ENCODE measurements at places on chromosomes 1 and 21. TPM values are rescaled to one million over a fixed set of nuclear protein-coding genes. Genes with fewer than 3 reads are reported as not detected.

- DNase-seq: peak; percentile 61
Observed at GRCh38 chr1:30782361-30783255, 25.0 kb upstream of the LAPTM5 start.

- no peak for DNase-seq
Observed at GRCh38 chr1:205477759-205478247, 22.0 kb upstream of the BLACAT1 start.

DNA sequence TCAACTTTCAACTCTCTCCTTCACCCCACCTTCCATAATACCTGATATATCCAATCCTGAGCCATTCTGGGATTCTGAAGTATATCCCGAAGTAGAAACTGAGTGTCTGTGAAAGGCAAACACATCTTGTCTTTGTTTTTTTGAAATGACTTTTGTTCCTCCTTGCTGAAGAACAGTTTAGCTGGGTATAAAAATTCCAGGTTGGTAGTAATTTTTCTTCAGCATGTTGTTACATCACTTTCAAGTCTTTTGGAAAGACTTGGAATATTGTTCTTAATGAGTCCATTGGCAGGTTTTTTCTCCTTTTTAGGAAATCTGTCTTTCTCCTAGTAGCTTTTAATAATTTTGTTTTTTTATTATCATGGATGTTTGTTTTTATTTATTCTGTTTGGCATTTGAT lies 32.7 kb downstream of the CRYAA start:
- DNase-seq: no peak

GRCh38 chr1:27602462-27603308 lies 1.3 kb downstream of the AHDC1 start:
- DNase-seq: no peak

GRCh38 chr1:59803458-59804038 lies 11.2 kb upstream of the HOOK1 start:
- no peak for DNase-seq

DNA sequence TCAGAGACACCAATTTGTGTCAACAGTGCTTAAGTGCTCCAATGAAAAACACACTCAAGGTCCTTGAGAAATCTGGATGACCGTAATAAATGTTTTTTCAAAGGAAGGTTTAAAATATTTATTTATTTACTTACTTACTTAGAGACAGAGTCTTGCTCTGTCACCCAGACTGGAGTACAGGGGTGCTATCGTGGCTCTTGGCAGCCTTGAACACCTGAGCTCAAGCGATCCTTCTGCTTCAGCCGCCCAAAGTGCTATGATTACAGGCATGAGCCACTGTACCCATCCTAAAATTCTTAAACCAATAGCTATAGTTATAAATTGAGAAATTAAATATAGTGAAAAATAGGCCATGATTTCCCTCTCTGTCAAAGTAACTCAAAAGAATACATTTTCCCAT lies 17.3 kb upstream of the ERICH3 start:
- no peak for DNase-seq

DNA sequence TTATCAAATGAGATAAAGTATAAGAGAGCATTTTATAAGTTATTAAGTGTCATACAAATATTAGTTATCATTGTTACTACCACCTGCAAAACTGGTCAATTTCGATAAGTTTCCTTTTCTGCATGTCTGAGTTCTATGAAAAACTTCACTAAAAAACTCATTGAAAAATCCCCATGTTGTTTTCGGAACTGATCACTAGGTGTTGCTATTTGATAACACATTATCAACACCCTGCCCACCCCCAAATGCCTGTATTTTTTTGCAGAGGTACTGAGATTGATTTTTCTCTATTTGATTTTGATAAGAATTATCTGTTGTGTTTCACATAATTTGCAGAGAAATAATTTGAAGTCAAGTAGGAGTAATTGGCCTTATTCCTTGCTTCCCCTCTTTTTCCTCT lies 22.1 kb upstream of the DISP1 start:
- DNase-seq: no peak

- DNase-seq: no peak
Observed at GRCh38 chr1:108082738-108083562, 117.2 kb downstream of the SLC25A24 start.

Gene PROK1
- not detected for total RNA-seq

Gene HRNR
- total RNA-seq: not detected

GRCh38 chr1:46613661-46614603 lies 2.7 kb downstream of the MOB3C start:
- DNase-seq: peak; percentile 30

Gene CD5L
- total RNA-seq: not detected

DNA sequence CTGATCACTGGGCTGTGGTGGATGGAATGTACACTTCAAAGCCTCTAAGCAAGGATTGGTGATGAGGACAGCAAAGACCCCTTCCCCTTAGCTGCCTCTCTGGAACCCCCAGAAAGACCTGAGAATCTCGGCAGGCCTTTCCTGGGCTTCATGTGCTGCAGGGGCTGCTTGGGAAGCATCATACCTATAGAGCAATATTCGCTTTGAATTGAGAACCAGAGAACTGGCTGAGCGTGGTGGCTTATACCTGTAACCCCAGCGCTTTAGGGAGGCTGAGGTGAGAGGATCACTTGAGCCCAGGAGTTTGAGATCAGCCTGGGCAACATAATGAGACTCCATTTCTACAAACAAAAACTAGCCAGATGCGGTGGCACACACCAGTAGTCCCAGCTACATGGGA lies 22.0 kb downstream of the CSF1 start:
- no peak for DNase-seq

DNA sequence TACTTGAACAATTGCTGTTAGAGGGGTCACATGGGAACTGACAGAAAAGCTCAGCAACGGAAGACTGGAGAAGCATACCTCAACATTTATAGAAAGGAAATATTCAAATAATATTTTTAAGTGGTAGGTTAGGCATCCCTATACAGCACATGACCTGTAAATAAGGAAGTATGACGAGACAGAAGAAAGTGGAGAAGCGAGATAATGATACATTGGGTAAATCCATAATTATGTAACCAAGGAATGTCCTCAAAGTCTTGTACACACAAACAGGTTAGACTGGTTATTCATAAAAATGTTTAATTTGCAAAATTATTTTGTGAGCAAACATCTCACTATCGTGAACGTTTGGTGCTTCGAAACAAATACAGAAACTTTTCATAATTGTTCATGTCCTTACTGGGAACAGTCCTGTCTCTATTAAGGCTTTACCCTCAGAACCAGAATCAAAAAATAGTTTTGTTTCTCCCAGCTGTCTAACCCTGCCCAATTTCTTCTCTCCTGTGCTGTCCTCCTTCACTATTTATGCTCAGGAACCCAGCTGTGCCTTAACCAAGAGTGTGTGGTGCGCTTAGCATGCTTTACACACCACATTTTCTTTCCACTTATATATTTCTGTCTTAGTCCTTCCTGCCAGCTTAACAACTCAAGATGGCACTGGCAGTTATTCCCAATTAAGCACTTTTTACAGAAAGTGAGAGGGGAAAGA lies 10.2 kb downstream of the KMO start:
- no peak for DNase-seq
